ENCODE measurements at places on chromosomes 16 and 17. TPM values are rescaled to one million over a fixed set of nuclear protein-coding genes. Genes with fewer than 3 reads are reported as not detected.

GRCh38 chr17:40550608-40551007 is 14.7 kb downstream of the CCR7 start:
- H3K27me3 ChIP-seq: no peaks in the 10 kb centered on the region
- H3K4me1 ChIP-seq: peaks cover 71% of the 10 kb centered on the region
- H3K36me3 ChIP-seq: no peaks in the 10 kb centered on the region
- H3K4me3 ChIP-seq: no peak overlapping the region
- no peak for DNase-seq
- peak overlapping the region; percentile 96 for H3K27ac ChIP-seq

- H3K27me3 ChIP-seq: peaks cover 5% of the 10 kb centered on the region
- H3K36me3 ChIP-seq: no peaks in the 10 kb centered on the region
- no peak overlapping the region for H3K4me3 ChIP-seq
- H3K27ac ChIP-seq: no peak overlapping the region
- no peaks in the 10 kb centered on the region for H3K4me1 ChIP-seq
Observed at GRCh38 chr17:12959441-12959840, 58.4 kb downstream of the ELAC2 start.

GRCh38 chr16:30005341-30006094 is 5.3 kb downstream of the DOC2A start:
- H3K4me1 ChIP-seq: no peaks in the 10 kb centered on the region
- no peak overlapping the region for H3K27ac ChIP-seq
- H3K4me3 ChIP-seq: no peak overlapping the region
- H3K27me3 ChIP-seq: no peaks in the 10 kb centered on the region

GRCh38 chr17:17757391-17757791 is 76.1 kb downstream of the RAI1 start:
- no peak for DNase-seq
- H3K4me3 ChIP-seq: no peak overlapping the region
- peaks cover 2% of the 10 kb centered on the region for H3K36me3 ChIP-seq
- no peaks in the 10 kb centered on the region for H3K27me3 ChIP-seq
- peaks cover 63% of the 10 kb centered on the region for H3K4me1 ChIP-seq

DNA sequence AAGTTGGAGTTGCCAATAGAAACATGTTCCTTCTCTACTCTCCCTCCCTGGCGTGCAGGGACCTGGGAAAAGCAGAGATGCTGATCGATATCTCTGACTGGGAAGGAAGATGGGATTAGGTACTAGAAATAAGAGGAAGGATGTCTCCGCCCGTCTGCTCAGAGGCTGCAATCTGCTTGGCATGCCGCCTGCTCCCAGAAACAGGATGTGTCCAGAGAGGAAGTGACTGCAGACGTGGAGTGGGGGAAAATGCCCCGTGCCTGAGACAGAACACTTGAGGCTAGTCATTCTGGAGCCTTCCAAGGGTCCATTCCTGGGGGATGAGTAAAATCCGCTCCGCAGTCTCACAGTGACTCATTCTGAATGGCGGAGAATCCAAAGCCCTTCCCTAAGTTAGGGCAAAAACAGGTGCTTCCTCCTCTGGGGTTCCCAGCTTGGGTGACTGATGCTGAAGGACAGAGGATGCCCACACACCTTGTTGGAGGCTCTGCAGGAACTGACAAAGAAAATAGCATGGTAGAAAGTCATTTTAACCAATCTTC is 45.0 kb upstream of the SMURF2 start:
- peak overlapping the region; percentile 99 for H3K27ac ChIP-seq
- peak; percentile 74 for DNase-seq
- peak overlapping the region; percentile 6 for H3K4me3 ChIP-seq

GRCh38 chr17:40150276-40150675 is 9.9 kb downstream of the CASC3 start:
- H3K4me3 ChIP-seq: no peak overlapping the region
- no peaks in the 10 kb centered on the region for H3K4me1 ChIP-seq
- H3K36me3 ChIP-seq: peaks cover 15% of the 10 kb centered on the region
- no peaks in the 10 kb centered on the region for H3K27me3 ChIP-seq

- no peak overlapping the region for H3K4me3 ChIP-seq
- H3K27ac ChIP-seq: no peak overlapping the region
- no peaks in the 10 kb centered on the region for H3K36me3 ChIP-seq
- no peak for DNase-seq
- no peaks in the 10 kb centered on the region for H3K4me1 ChIP-seq
- H3K27me3 ChIP-seq: peaks cover 66% of the 10 kb centered on the region
Observed at GRCh38 chr17:47774331-47774730, 41.3 kb downstream of the TBX21 start.

- no peaks in the 10 kb centered on the region for H3K36me3 ChIP-seq
- no peak overlapping the region for H3K27ac ChIP-seq
- H3K27me3 ChIP-seq: no peaks in the 10 kb centered on the region
- DNase-seq: no peak
Observed at GRCh38 chr17:21510686-21511362, 134.7 kb downstream of the KCNJ12 start.

GRCh38 chr16:78720416-78720815 is 621.0 kb downstream of the WWOX start:
- no peaks in the 10 kb centered on the region for H3K4me1 ChIP-seq
- no peaks in the 10 kb centered on the region for H3K36me3 ChIP-seq
- no peak overlapping the region for H3K27ac ChIP-seq
- H3K4me3 ChIP-seq: no peak overlapping the region
- DNase-seq: no peak

DNA sequence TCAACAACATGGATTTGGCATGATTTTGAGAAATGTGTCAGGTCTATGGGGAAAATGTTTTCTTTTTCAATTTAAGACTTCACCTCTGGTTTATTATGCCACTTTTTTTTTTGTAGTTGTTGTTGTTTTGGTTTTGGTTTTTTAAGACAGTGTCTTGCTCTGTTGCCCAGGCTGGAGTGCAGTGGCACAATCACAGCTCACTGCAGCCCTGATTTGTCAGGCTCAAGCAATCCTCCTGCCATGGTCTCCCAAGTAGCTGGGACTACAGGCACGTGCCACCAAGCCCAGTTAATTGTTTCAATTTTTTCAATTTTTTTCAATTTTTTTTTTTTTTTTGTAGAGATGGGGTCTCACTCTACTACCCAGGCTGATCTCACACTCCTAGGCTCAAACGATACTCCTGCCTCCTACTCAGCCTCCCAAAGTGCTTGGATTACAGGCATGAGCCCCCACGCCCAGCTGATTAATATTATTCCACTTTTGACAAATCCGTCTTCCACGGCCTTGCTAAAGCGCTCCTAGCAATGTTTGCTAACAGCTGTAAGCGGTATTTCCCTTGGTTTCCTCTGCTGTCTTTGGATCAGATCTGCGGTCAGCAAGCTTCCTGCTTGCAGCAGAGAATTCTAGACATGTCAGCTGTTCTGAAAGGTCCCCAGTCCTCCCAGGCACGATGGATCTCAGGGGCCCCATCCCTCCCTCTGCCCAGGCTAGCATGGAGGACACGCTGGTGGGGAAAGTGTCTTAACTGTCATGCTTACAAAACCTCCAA is 7.0 kb upstream of the MILR1 start:
- H3K36me3 ChIP-seq: peaks cover 1% of the 10 kb centered on the region
- no peak for DNase-seq
- no peaks in the 10 kb centered on the region for H3K27me3 ChIP-seq
- no peaks in the 10 kb centered on the region for H3K4me1 ChIP-seq

DNA sequence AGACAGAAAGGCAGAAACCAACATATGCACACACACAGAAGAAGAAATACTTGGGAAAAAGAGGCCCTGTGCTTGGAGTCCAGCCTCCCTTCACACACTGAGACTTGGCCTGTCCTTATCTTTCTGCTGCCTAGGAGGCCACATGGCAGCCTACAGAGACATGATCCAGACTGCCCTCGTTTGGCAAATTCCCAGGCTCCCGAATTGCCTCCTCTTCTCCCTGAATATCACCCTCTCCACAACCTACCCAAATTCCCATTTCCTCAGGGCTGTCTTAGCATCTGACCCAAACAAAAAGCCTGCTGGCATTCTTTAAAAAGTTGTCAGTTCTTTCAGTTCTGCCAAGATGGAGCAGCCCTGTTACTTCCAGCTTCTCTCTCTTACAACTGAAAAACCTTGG is 59.8 kb downstream of the DNAH17 start:
- H3K27me3 ChIP-seq: no peaks in the 10 kb centered on the region
- no peak overlapping the region for H3K4me3 ChIP-seq
- no peaks in the 10 kb centered on the region for H3K36me3 ChIP-seq
- peak overlapping the region; percentile 53 for H3K27ac ChIP-seq
- DNase-seq: peak; percentile 74
- peaks cover 7% of the 10 kb centered on the region for H3K4me1 ChIP-seq

DNA sequence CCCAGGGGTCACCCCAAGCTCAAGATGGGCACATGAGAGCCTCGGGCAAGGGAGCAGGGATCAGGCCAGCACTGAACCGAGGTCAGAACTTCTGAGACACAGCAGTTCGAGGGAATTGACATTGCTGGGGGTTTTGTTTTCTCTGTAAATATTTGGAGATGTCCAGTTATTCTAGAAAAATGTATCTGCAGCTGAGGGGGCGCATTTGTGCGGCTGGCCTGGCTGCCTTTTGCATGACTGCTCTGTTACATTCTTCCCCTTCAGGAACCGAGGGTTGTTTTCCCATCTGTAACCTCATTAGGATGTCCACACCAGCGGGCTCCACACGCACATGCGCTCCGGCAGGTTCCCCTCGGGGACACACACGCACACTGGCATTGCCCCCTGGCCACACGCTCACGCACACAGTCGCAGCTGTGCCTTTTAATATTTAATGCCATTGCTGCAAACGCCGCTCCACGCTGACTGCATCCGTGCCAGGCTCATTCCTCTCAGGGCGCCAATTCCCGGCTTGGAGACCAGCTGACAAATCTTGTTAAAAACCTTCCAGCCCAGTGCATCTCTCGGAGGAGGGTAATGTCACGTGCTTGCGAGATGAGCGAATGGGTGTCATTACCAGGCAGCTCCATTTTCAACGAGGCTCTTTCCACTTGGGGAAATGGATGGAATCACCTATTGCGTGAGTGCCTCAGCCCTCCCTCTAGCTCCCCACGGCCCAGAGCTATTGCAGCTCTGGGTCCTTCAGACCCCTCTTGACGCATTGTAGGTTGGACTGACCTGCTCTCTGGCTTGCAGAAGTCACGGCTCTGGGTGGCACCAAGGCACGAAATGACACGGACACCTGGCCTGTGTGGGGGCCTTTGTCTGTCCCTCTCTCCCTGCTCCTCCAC is 13.1 kb downstream of the CCR7 start:
- H3K27ac ChIP-seq: peak overlapping the region; percentile 55
- H3K4me3 ChIP-seq: no peak overlapping the region
- H3K27me3 ChIP-seq: no peaks in the 10 kb centered on the region
- DNase-seq: no peak
- no peaks in the 10 kb centered on the region for H3K36me3 ChIP-seq

GRCh38 chr17:78991906-78992532 is 12.3 kb upstream of the LGALS3BP start:
- peak; percentile 26 for DNase-seq
- H3K36me3 ChIP-seq: peaks cover 43% of the 10 kb centered on the region
- H3K4me3 ChIP-seq: no peak overlapping the region
- no peak overlapping the region for H3K27ac ChIP-seq
- no peaks in the 10 kb centered on the region for H3K27me3 ChIP-seq

- H3K36me3 ChIP-seq: no peaks in the 10 kb centered on the region
- peaks cover 2% of the 10 kb centered on the region for H3K4me1 ChIP-seq
- DNase-seq: no peak
Observed at GRCh38 chr17:61520897-61521296, 68.7 kb downstream of the TBX4 start.

DNA sequence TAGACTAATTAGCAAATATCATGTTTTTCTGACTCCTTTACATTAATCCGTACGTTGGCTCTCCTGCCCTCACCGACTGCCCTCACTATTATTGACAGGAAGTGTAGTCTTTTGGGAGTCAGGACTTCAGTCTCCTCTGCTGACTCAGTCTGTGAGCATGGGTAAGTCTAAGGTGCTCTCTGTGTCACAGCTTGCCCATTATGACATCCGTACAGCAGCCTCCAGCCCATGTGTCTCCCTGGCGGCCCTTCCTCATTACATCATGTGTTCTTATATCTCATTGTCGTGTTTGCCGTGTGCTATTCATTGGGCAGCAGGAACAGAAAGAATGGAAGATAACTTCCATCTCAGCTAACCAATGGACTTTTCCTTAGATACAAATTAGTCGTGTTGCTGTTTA is 77.5 kb downstream of the MRTFB start:
- 0 out of 2 replicates have a peak, but pooled peaks cover 8% of the 10 kb centered on the region for H3K4me1 ChIP-seq
- H3K27ac ChIP-seq: no peak overlapping the region
- H3K27me3 ChIP-seq: no peaks in the 10 kb centered on the region
- H3K36me3 ChIP-seq: no peaks in the 10 kb centered on the region

GRCh38 chr17:33199571-33200510 is 93.3 kb downstream of the ASIC2 start:
- no peaks in the 10 kb centered on the region for H3K36me3 ChIP-seq
- H3K4me3 ChIP-seq: no peak overlapping the region
- no peaks in the 10 kb centered on the region for H3K4me1 ChIP-seq
- no peaks in the 10 kb centered on the region for H3K27me3 ChIP-seq

GRCh38 chr17:82565551-82565950 is 46.0 kb downstream of the FOXK2 start:
- no peak for DNase-seq
- H3K4me3 ChIP-seq: no peak overlapping the region
- H3K4me1 ChIP-seq: no peaks in the 10 kb centered on the region

DNA sequence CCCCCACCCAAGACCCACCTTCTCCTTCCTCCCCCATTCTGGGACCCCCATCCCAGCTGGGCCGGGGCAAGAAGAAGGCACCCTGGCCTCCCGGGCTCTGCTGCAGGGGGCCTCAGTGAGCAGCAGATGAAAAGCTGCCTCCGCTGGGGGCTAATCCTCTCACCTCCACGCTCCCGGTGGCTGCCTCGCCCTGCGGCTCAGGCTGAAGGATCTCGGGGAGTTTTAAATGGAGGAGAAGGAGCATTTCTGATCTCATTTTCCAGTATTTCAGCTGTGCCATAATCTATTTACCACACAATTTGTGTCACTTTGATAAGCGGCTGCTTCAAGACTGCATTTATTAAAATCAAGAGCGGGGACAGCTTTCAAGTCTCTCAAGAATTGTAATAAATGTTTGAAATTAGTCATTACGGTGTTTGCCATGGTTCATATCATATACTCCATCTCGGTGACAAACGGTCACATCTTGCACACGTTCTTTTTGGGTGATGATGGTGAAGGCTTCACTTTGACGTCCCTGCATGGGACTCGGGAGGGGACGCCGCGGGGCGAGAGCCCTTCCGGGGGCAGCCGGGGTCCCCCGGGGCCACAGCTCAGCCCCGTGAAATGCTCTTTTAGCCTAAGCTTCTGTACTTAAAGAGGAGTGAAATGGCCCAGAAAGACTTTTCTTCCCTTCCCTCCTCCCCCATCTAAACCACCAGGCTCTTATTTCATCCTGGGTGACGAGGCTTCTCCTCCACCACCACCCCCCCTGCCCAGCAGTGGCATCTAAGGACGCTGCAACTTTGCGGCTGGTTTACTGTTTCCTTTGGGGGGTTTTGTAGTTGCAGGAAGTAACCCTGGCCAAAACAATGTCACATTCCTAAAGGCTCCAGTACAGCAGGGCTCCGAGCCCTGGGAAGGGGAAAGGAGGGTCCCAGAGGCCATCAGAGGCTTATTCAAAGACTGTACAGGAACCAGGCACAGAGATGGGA is 313.1 kb upstream of the TNRC6C start:
- no peak overlapping the region for H3K4me3 ChIP-seq
- H3K36me3 ChIP-seq: no peaks in the 10 kb centered on the region
- H3K27me3 ChIP-seq: peaks cover 8% of the 10 kb centered on the region
- H3K27ac ChIP-seq: no peak overlapping the region
- H3K4me1 ChIP-seq: peaks cover 17% of the 10 kb centered on the region
- DNase-seq: no peak

GRCh38 chr17:39674702-39675389 is 6.6 kb downstream of the PNMT start:
- no peaks in the 10 kb centered on the region for H3K4me1 ChIP-seq
- no peaks in the 10 kb centered on the region for H3K27me3 ChIP-seq
- no peak overlapping the region for H3K4me3 ChIP-seq
- H3K36me3 ChIP-seq: no peaks in the 10 kb centered on the region

TBC1D3C gene
- polyA plus RNA-seq: not detected

HOXB4 gene
- 0.03 TPM for polyA plus RNA-seq

HBQ1 gene
- 5.2 TPM for polyA plus RNA-seq

ABCC6 gene
- 0.23 TPM for polyA plus RNA-seq

All from SK-N-SH (cell line).